ENCODE measurements at places on chromosomes 13 and 19. TPM values are rescaled to one million over a fixed set of nuclear protein-coding genes. Genes with fewer than 3 reads are reported as not detected.

DNA sequence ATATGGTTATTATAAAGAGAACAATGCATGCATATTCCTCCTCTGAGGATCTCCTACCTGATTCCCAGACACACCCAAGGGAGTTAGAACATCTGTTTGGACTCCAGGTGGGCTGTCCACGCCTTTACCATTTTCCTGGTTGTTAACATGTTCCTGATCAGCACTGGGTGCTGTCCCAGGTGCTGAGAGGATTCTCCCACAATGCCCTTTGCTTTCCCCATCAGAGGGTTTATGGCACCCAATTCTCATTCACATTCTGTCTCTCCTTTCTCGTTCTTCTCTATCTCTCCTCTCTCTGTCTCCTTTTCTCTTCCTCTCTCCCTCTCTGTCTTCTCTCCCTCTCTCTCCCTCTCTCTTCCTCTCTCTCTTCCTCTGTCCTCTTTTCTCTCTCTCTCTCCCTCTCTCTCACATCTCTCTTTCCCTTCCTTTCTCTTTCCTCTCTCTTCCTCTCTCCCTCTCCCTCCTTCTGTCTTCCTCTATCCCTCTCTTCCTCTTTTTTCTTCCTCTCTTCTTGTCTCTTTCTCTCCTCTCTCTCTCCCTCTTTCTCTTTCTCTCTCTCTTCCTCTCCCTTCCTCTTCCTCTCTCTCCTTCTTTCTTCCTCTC, 3.3 kb upstream of the RDH13 start:
- no peak for DNase-seq

- no peak for DNase-seq
Measured at GRCh38 chr19:49544154-49544553, 16.4 kb downstream of the RCN3 start.

Gene LIM2
- polyA plus RNA-seq: not detected

DNA sequence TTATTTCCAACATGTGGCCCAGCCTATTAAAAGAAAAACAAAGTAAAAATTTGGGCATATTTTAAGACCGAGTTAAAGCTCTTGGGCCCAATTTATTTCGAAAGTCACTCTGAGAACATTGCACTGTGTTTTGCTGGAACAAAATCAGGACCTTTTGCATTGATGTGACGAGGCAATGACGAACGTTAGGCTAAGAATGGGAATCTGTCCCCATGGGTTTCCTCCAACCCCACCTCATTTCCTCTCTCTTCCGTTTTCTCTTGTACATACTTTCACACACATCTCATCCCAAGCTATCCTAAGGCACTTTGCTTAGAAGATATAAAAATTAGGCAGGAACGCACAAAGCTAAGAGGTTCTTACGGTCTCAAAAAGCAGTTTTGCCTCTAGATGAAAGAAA, 22.1 kb downstream of the EDNRB start:
- peak; percentile 43 for DNase-seq

Gene PTH2
- not detected for polyA plus RNA-seq

Gene SIGLEC5
- polyA plus RNA-seq: 0.35 TPM

GRCh38 chr13:99303863-99304521, 3.2 kb downstream of the GPR183 start:
- DNase-seq: no peak

GRCh38 chr19:14147797-14148605, 11.6 kb upstream of the ASF1B start:
- DNase-seq: peak; percentile 81

GRCh38 chr13:44792096-44792495, 197.2 kb downstream of the NUFIP1 start:
- DNase-seq: no peak

Gene CYP4F11
- not detected for polyA plus RNA-seq

DNA sequence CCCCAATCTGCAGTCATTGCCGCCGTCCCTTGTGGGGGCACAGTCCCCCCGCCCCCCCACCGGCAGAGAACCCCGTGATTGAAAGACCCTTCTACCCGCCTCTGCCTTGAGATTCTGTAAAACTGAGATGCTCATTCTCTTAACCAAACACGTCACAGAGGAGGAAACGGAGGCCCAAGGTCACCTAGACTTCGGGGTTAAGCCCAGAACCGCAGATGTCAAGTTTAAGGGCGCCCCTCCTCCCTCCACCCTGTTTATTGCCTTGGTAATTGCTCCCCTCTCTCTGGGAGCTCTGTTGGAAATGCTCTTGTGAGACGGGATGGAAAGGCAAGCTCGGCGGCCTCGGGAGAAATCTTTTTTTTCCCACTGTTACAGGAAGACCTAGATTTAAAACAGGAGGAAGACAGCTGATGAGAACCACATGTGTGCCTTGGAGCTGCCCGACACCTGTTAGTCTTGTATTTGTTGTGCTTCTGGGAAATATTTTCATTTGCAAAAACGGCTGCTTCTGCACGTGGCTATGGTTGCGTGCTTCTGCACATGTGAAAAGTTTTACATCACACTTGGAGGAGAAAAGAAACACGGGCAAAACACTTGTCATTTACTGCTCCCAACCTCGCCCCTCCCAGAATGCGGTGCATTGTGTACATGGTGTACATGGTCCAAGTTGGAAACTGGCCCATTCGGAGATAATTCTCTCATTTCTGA, 1.1 kb upstream of the MED26 start:
- DNase-seq: peak; percentile 82

Gene CACNG7
- not detected for polyA plus RNA-seq

GRCh38 chr19:4431296-4431695, 26.3 kb downstream of the UBXN6 start:
- DNase-seq: no peak

DNA sequence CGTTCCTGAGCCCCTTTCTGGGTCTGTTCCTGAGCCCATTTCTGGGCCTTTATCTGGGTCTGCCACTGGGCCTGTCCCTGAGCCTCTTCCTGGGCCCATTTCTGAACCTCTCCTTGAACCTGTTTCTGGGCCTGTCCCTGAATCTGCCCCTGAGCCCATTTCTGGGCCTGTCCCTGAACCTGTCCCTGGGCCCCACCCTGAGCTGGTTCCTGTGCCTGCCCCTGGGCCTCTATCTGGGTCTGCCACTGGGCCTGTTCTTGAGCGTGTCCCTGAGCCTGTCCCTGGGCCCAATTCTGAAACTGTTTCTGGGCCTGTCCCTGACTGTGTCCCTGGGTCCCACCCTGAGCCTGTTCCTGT, 40.4 kb upstream of the GRTP1 start:
- DNase-seq: no peak

Gene NMRK2
- polyA plus RNA-seq: 298 TPM

Gene EDNRB
- 10.6 TPM for polyA plus RNA-seq

DNA sequence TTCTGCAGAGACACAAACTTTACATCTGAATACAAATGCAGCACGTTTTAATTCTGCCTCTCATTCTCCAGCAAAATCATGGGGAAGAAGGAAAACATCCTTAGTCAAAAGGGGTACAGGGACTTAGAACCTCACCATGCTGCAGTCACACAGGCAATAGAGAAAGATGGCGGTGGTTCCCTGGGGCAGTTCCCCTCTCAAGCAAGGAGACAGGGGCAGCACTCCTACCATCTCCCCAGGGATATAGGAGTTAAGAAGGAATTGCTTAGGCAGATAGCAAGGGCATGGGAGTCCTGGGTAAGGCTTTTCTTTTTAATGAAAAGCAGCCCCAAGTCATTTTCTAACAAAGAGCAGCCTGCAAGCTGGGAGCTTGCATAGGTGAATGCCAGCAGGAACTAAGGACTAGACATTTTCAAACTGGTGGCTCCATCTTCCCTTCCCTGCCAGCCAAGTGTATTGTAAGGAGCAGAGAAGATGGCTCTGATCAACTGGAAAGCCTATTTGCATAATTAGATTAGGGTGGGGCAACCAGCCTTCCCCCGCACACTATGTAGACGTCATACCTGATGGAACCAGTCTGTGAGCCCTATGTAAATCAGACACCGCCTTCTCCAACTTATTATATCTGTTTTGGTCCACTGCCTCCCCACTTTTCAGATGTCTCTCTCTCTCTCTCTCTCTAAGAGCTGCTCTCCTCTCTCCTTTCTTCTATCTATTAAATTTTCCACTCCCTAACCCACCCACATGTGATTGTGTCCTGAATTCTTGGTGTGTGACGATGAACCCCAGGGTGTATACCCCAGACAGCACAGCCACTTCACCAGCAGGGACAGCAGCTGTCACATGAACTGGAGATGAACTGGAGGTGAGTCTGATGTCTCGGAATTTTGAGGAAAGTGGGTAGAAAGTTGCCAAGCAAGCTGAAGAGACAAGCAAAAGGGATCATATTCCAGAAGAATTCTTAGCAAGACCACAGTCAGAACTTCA, 514.5 kb downstream of the IRS2 start:
- DNase-seq: no peak

GRCh38 chr13:51681037-51681678, 96.9 kb downstream of the WDFY2 start:
- no peak for DNase-seq

GRCh38 chr19:40756502-40757110, 5.6 kb downstream of the SNRPA start:
- DNase-seq: no peak

- DNase-seq: no peak
Measured at GRCh38 chr19:13689085-13689484, 75.2 kb upstream of the MRI1 start.

Gene NLRP8
- not detected for polyA plus RNA-seq

- DNase-seq: no peak
Measured at GRCh38 chr19:35038623-35039512, 2.7 kb upstream of the HPN start.

- DNase-seq: no peak
Measured at GRCh38 chr19:42540071-42540553, 11.8 kb upstream of the CEACAM1 start.

DNA sequence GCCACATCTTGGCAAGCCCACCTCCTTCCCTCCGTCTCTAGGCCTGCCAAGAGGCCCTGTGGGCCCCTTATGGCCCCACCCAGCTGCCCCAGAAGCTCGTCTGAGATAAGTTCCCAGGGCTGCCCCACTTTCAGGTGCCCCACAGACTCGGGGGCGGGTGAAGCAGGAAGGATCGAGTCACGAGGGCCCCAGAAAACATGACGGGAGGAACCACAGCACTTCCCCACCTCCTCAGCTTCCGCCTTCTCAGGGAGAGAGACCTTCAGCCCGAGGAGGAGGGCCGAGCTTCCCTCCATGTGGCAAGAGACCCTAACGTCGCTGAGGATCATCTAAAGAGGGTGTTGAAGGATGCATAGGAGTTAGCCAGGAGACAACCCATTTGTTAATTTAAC, 4.5 kb upstream of the IL12RB1 start:
- no peak for DNase-seq

Gene ZNF784
- polyA plus RNA-seq: 9.3 TPM

Gene LDLR
- 20.4 TPM for polyA plus RNA-seq

GRCh38 chr13:69028936-69029335, 1078.7 kb upstream of the ATXN8OS start:
- no peak for DNase-seq

Gene MISP3
- 0.49 TPM for polyA plus RNA-seq

DNA sequence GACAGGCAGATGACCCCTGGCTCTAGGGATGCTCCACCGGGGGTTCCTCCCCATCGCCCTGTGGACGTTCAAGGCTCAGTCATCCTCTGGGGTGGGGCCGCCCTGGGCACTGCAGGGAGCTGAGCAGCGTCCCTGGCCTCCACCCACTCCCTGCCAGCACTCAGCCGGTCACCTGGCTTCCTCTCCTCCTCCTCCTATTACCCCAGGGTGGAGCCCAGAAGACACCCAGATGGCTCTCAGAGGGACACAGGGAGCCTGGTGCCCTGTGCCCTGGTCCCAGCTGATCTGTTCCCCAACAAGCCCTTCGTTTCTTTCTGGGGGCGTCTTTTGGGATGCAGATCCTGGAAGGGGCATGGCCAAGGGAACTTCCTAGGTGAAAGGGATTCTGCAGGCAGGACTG, 3.7 kb upstream of the MKNK2 start:
- no peak for DNase-seq

Gene B3GNT8
- polyA plus RNA-seq: 3.1 TPM

Gene ZNF284
- polyA plus RNA-seq: 2.9 TPM

All from hindlimb muscle (tissue), 1 donor.